ENCODE measurements at places on chromosomes 1 and 21.
A peak's percentile ranks its signal among the peaks of the same experiment; 100 is the strongest.

DNA sequence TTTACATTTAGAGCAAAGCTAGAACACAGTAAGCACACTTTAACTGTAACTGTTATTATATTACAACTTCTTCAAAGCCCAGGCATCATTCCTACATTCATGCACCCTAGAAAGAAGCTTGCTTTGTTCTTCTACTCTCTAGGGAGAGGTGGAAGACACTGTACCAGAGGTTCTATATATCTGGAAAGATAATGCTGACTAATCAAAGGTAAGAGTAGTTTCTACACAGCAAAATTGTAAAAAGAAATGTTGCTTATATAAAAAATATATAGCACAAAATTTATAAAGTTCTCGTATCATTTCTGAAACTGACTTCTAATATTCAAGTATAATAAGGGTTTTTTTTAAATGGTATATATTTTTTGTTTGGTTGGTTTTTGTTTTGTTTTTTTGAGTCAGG, 44.0 kb downstream of the EYA3 start:
- no peak for DNase-seq

- peak; percentile 61 for DNase-seq
Measured at GRCh38 chr1:180188091-180188506, 33.4 kb downstream of the QSOX1 start.

DNA sequence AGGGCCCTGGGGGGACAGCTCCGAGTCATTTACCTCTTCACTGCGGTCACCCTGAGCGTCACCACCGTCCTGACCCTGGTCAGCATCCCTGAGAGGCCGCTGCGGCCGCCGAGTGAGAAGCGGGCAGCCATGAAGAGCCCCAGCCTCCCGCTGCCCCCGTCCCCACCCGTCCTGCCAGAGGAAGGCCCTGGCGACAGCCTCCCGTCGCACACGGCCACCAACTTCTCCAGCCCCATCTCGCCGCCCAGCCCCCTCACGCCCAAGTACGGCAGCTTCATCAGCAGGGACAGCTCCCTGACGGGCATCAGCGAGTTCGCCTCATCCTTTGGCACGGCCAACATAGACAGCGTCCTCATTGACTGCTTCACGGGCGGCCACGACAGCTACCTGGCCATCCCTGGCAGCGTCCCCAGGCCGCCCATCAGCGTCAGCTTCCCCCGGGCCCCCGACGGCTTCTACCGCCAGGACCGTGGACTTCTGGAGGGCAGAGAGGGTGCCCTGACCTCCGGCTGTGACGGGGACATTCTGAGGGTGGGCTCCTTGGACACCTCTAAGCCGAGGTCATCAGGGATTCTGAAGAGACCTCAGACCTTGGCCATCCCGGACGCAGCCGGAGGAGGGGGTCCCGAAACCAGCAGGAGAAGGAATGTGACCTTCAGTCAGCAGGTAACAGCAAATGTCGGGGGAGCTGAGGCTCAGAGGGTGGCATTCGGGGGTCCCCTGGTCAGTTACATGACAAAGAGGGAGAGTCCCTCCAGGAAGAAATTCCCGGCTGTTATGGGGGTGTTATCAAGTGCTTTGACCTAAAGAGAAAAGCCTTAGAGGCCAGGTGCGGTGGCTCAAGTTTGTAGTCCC, 12.6 kb downstream of the SLC45A1 start:
- DNase-seq, result no peak

- DNase-seq, result no peak
Measured at GRCh38 chr1:40806731-40807695, 23.4 kb downstream of the KCNQ4 start.

GRCh38 chr1:46784666-46785065, 14.2 kb upstream of the CYP4B1 start:
- DNase-seq, result no peak

- no peak for DNase-seq
Measured at GRCh38 chr1:180935326-180936109, 22.8 kb downstream of the KIAA1614 start.

- no peak for DNase-seq
Measured at GRCh38 chr1:219140303-219140877, 33.3 kb upstream of the LYPLAL1 start.

GRCh38 chr1:180178511-180179161, 24.0 kb downstream of the QSOX1 start:
- no peak for DNase-seq

- DNase-seq, result no peak
Measured at GRCh38 chr1:80825067-80825466, 975.7 kb upstream of the ADGRL2 start.

GRCh38 chr21:44478124-44478800, 23.0 kb downstream of the LRRC3 start:
- DNase-seq, result no peak

GRCh38 chr1:171793636-171794035, 12.2 kb downstream of the METTL13 start:
- DNase-seq, result no peak

DNA sequence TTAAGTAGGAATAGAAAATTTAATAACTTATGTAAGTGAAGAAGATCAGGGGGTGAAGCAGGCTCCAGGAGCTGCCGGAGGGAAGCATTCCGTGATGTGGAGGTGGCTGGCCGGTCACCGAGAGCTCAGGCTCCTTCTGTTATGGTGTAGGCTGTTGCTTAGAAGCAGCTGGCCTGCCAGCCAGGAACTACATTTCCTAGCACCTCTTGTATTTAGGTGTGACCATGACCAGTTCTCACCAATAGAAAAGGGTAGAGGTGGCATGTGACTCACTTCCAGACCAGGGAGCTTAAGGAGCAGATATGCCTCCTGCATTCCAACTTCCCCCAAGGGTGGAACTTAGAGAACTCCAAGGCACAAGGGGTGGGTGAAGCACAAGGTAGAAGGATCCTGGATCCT, 120.7 kb downstream of the ACTL8 start:
- no peak for DNase-seq

- no peak for DNase-seq
Measured at GRCh38 chr1:29467989-29468900, 231.9 kb downstream of the PTPRU start.

GRCh38 chr21:21002153-21002552, 3.9 kb downstream of the NCAM2 start:
- DNase-seq, result no peak

DNA sequence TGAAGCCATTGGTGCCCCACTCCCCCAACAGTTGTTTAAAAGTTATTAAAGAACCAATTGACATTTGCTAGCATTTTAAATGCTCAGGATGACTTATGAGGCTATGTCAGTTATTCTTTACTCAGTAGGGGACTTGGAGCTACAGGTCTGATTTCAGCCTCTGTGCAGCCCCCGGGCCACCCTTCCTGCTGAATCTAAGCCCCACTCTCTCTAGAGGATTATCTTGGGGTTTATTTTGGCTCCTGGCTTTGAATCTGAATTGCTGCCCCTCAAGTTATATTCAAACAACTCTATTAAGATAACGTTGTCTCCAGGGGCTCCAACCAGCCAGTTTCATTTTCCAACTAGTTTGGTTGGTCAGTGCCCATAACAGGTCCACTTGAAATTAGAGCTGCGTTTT, 135.1 kb downstream of the ST6GALNAC3 start:
- DNase-seq, result no peak

DNA sequence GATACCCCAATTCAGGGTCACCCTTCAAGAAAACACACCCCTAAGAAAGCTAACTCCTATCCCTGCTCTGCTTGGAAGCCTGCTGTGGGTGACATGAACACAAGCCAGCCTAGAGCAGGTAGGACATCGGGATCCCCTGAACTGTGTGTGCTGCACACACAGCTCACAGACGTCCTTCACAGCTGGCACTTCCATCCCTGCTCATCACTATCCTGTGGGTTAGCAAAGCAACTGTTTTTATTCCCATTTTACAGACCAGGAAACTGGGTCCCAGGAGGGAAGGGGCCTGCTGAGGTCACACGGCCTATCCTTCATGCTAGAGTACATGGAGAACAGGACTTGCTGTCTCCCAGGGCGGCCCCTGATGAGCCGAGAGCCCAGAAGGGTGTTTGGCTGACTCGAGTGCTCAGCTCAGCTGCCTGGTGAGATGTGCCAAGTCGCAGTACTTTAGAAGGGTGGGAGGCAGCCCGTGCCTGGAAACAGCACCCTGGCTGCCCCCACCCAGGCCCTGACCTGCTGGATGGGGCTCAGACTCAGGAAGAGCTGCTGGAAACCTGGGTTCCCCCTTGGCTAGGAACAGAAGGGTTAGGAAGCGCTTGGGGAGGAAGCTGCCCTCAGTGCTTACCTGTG, 28.3 kb upstream of the BTG2 start:
- DNase-seq, result no peak

DNA sequence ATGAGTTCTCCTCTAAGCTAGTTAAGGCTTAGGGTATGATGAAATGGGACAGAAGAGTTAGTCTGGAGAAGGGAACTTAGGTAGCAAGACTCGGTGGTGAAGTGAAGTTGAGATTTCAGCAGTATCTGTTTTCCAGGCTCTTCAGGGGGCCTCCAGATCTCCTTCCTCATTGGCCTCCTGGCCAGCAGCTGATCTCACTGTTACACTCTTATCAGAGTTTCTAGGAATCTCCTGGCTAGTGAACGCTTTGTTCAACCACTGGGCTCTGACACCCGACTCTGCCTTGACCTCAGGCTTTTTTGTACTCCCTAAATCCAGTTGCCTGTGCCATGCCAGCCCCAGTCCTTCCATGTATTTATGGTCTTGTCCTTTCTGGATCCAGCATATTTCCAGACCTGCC, 311.0 kb downstream of the ASTN1 start:
- DNase-seq, result no peak

- no peak for DNase-seq
Measured at GRCh38 chr1:248111157-248111556, 16.2 kb downstream of the OR2L13 start.

GRCh38 chr1:86914601-86914997, at the start of gene HS2ST1:
Gene HS2ST1, plus strand, starts transcription at chr1:86914635.
- no peak for DNase-seq

GRCh38 chr1:90964444-90965035, 57.3 kb downstream of the ZNF644 start:
- peak; percentile 12 for DNase-seq

- no peak for DNase-seq
Measured at GRCh38 chr1:187252923-187253322, 424.2 kb downstream of the PLA2G4A start.

- no peak for DNase-seq
Measured at GRCh38 chr1:31523012-31523411, 53.3 kb upstream of the TINAGL1 start.

DNA sequence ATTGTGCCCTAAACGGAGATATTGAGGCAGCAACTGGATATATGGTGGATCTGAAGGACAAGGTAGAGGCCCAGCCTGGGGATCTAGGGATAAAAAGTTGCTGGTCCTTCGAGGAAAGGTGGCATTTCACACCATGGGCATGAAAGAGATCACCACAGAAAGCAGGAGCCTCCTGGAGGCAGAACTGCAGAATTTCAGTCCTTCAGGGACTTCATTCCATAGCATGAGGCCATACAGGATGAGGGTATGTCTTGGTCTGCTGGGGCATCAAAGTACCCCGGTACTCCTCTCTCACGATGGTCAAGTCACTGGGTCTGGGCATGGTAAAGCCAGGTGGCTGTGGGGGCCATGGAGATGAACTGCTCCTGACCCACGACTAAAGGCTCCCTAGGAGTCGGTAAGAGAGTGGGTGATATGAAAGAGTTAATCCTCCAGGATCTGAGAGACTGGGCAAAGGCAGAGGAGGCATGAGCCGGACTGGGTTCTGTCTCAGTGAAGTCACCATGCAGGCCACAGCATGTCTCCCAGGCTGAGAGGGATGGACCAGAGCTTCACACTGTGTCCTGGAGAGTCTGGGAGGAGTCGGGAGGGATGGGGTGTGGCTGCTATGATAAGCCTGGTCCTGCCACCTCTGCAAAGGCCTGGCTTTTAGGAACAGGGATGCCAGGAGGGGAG, 5.8 kb upstream of the SPRR5 start:
- DNase-seq, result no peak

GRCh38 chr1:23601135-23601967, 42.0 kb upstream of the ID3 start:
- no peak for DNase-seq

- DNase-seq, result no peak
Measured at GRCh38 chr1:24117722-24118409, 5.9 kb upstream of the MYOM3 start.

DNA sequence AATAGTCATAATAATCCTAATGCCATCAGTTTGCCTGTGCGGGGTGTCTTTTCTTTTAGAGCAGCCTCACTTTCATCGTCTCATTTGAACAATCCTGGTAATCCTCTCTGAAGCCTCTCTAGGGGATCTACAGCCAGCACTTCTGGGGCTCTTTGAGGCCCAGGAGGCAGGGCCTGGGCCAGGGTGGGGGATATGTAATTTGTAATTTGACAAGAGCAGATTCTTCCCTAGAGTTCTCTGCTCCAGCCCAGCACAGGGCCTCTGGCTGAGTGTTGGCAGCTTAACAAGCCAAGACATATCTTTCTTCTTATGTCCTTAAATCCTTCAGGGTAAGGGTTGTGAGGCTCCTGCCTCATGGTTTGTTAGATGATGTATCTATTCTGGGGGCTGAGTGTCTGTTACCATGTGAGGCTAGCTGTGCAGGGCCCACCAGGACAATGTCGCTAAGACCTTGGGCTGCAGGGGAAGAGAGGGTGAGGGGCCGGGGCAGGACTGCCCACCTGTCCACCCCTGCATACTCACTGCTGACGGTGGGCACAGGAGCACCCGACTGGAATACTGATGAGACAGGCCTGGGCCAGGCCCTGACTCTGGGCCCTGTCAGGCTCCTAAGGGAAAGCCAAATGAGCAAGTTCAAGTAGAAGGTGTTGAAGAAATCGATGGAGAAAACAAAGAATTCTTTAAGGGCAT, 45.3 kb upstream of the PARP1 start:
- DNase-seq, result no peak

GRCh38 chr21:41712201-41712600, 54.7 kb downstream of the RIPK4 start:
- DNase-seq, result no peak

GRCh38 chr1:180932378-180932777, 19.7 kb downstream of the KIAA1614 start:
- DNase-seq, result no peak

GRCh38 chr21:45590726-45591618, 48.7 kb upstream of the SLC19A1 start:
- DNase-seq, result no peak

DNA sequence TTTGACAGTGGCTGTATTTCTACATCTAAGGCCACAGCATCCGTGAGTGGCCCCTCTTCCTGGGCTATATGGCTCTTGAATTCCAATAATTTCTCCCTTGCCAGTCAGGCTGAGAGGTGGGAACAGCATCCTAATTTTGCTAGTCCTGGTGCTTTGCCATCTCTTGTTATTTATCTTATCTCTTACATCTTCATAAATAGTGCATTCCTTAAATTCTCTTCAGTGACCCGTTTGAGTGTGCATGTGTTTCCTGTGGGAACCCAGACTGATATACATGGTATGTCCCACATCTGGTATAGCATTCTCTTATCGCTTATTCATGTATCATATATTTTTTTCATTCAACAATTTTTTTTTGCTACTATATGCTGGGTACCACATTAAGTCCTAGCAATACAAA, 9.9 kb downstream of the S100A11 start:
- no peak for DNase-seq

- DNase-seq, result no peak
Measured at GRCh38 chr1:205048382-205048781, 5.4 kb downstream of the CNTN2 start.

GRCh38 chr1:7084232-7084894, 299.1 kb downstream of the CAMTA1 start:
- no peak for DNase-seq
